ENCODE measurements at places on chromosomes 2 and 18.

DNA sequence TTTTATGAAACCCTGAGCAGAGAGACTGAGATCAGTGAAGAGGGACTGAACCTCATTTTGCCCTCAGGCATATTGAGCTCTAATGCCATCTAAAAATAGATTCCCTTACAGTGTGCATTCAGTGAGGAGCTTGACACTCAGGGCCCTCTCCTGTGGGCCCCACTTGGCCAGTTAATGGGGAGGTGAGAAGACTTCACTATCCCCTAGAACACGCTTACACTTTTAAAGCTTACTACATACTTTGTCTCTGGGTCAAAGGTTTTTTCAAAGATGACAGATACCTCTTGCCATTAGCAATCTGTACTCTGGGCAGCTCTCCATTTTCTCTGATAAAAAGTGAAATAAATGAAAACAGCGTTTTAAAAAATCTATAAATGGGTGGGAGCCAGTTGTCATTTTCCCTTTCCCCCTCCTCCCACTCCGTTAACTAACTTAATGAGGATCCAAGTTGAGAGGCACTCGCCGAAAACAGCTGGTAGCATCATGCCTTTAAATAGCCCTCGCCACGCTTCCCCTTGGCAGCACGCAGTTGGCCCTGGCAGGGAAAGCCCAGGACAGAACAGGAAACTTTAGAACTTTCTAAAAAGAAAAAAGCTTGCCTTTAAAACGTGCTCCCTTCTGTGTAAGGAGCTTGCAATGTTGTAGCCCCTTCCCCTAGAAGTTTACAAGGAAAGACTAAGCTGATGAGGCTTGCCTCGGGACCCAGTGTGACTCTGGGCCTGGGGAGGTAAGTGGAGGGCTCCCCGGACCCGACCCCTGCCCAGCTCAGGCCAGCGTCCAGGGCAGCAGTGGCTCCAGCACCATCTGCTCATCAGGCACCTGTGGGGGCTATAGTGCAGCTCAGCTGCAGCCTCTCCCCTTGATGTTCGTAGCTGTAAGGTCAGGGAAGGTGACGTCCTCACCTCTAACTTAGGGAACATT lies 58.8 kb upstream of the FOSL2 start:
- DNase-seq: no peak

DNA sequence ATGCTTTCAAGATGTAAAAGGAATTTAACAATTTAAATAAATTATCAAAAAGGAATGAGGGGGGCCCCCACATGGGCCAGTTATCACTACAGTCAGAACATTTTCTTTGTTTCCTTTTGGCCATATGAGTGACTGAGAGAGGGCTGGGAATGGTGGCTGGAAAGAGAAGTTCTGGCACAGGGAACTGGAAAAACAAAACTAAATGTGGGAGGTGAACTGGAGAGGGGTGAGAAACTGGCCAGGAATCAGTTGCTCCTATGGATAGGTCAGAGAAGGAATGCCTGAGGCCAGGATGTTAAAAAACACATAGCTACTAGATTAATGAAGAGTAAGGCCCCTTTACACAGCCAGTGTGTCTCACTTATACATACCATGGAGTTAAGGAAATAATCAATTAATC lies 121.0 kb downstream of the RBMS1 start:
- no peak for DNase-seq

DNA sequence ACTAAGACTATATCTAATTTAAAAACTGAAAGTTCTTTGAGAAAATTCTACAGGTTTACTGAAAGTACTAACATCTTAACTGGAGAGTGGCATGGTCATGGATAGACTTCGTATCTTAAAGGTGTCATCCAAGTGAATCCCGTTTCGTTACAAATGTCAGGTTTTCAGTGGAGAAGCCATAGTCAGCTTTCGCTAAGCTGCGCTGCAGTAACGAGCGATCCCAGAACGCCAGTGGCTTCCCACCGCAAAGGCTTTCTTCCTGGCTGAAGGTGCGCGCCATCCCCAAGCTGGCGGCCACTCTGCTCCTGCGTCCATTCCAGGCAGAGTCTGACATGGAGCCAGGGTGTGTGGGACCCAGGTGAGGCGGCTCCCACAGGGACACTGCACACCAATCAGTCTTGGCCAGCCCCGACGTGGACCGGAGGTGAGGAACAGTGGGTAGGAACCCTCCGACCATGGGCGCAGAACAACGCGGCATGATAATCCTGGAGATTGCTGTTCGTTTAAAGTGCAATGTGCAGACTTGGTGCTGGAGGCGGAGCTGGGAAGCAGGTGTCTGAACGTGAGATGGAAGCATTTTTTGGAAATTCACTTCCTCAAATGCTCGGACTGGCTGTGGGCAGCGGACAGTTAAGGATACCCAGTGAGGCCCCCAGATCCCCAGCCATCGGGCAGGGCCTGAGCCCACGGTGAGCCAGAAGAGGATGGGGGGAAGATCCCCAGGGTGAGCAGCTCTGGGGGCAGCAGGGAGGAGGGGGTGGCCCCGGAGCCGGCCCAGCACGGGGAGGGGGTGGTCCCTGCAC lies 27.8 kb upstream of the KCNG2 start:
- DNase-seq: no peak

GRCh38 chr2:105313877-105314276 lies 15.7 kb downstream of the TGFBRAP1 start:
- no peak for DNase-seq

- DNase-seq: no peak
These were observed 72.7 kb downstream of the PLB1 start for GRCh38 chr2:28568533-28568932.

DNA sequence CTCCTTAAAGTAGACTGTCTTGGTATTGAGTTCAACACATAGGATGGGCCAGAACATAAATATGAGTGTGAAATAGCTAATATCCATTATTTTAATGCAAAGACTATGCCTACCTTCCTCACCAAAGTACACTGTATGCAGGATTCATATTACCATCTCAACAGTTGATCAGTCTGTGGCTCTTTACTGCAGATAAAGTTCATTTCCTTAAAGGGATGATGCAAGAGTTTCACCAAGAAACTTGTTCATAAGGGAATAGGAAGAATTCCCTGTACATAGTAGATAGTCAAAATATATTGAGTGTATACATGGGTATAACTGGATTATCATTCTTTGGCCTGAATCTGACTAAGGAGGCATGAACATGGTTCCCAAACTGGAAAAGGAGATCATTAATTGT lies 35.0 kb downstream of the MARS2 start:
- DNase-seq: no peak

GRCh38 chr2:45649858-45650811 lies 1.3 kb upstream of the PRKCE start:
- no peak for DNase-seq
